ENCODE measurements at places on chromosomes 2 and 18.

DNA sequence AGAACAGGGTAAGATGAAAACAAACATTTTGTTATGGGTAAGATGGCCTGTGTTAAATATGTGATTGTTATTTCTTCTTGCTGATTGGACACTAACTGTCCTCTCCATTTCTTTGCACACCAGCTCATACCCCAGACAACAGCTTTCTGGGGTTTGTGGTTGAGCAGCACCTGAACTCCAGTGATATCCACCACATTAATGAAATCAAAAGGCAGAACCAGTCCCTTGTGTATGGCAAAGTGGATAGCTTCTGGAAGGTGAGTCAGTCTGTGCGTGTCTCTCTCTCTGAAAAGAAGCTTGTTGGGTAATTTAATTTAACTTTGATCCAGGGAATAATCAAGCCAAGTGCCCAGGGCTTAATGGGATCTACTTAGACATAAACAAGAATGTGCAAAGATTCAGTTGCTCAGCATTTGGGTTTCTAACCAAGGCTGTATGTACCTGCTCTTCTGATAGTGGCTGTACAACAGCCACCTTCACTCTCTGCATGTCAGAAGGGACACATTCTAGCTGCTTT, 108.3 kb downstream of the MGAT5 start:
- DNase-seq: no peak

GRCh38 chr18:45525301-45525700, 90.0 kb upstream of the SLC14A2 start:
- no peak for DNase-seq

DNA sequence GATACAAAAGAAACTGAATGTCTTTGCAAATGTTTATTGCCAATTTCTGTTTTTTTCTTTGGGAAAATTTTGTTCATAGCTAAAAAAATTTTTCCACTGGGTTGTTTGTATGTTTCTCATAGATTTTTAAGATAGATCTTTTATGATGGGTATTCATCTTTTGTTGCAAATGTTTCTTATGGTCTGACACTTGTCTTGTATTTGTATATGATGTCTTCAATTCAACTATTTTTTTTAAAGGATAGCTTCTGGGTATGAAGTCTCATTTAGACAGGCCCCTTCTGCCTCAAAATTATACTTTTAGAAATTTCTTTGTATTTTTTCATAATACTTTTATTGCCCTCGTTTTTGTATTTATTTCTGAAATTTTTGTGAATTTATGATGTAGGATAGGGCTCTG, 73.8 kb downstream of the KCTD1 start:
- DNase-seq: no peak

- DNase-seq: no peak
Measured at GRCh38 chr2:126719833-126720351, 63.9 kb downstream of the GYPC start.

GRCh38 chr2:28956415-28956826, 24.7 kb upstream of the TOGARAM2 start:
- no peak for DNase-seq

GRCh38 chr2:175478096-175478768, 296.7 kb upstream of the ATP5MC3 start:
- DNase-seq: no peak

DNA sequence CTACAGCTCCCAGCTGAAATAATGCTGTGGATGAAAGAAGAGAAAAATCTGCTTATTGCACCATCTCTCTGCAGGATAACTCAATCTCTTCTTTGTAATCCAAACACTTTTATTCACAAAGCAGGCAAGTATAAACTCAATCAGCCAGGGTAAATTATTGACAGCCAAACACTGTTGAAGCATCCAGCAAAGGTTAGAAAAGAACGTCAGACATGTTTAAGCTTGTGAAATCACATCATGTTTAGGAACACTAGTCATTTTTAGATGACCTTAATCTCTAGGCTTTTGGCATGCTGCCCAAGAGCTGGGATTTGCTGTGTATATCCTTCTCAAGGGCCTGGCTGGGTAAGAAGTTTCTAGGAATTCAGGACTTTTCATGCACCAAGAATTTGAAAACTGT, 1148.1 kb upstream of the FANCL start:
- DNase-seq: no peak

GRCh38 chr2:33135645-33136044, 188.9 kb downstream of the LTBP1 start:
- no peak for DNase-seq

- no peak for DNase-seq
Measured at GRCh38 chr2:3641181-3641580, 16.8 kb upstream of the ALLC start.

GRCh38 chr2:134927195-134927594, 8.6 kb downstream of the CCNT2 start:
- DNase-seq: no peak

DNA sequence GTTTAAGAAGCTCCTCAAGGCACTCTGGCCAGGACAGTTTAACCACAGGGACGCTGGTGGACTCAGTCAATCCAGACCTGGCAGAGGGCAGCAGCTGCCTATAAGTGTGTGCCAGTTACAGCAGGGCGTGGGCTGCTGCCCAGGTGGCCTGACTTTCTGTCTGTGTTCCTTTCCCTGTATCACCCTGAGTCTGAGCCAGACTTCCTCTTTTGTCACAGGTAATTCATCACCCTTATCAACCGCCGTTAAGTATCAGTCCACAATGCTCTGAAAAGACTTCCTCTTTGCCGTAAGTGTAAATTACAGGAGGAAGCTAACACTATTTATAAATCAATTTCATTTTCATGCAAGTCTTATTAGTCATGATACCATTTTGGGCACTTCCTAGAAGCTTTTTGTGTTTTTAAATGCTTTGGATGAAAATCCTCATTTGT, 7.0 kb downstream of the LPIN1 start:
- DNase-seq: no peak

DNA sequence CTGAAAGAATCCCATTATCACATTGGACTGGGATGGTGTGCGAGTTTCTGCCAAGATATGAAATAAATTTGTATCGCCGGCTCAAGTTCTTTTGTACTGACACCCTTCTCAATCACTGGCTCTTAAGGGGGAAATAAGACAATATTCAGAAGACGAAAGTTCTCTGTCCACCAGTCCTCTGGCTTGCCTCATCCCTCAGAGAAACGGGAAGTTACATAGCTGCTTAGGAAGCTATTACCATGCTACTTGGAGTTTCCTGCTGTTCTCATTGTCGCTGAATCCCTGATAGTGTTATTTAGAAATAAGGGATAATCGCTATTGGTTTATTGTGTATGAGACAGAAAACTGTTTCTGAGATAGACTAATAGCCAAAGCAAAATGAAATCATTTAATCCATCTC, 205.0 kb upstream of the ZNF521 start:
- no peak for DNase-seq

- no peak for DNase-seq
Measured at GRCh38 chr2:50955081-50955480, 76.9 kb downstream of the NRXN1 start.

- no peak for DNase-seq
Measured at GRCh38 chr2:239439754-239440315, 39.0 kb upstream of the HDAC4 start.

DNA sequence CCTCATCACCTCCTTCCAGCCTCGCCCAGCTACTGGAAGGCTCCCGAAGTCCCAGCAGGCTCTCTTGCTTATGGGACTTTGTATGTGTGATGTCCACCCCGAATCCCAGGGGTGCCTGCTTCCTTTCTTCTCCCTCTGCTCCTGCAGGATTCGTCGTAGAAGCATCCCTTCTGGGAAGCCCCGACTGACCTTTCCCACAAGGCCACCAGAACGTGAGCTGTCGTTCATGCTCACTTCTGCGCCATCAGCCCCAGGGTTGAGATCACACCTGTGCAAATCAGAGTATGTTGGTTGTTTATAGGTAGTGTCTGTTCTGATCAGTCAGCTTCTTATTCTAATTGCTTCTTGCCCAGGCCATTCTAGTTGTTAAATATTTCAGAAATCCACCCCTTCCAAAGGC, 101.8 kb downstream of the HS1BP3 start:
- no peak for DNase-seq

DNA sequence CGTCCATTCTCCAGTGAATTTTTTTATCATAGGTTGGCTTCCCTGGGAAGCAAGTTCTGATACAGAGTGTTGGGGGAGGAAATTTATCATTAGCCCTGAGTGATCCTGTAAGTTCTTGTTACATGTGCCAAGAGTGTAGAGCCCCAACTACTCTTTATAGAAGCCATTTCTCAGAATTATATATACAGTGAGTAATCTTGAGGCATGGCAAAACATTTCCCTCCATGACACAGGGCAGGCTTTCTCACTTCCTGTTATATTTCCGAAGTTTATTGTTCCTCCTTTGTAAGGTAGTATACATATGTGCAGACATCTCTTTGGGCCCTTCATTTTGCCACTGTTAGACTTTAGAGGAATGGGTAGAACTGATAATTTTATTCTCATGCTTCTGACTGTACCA, 484.7 kb upstream of the NRXN1 start:
- DNase-seq: no peak

DNA sequence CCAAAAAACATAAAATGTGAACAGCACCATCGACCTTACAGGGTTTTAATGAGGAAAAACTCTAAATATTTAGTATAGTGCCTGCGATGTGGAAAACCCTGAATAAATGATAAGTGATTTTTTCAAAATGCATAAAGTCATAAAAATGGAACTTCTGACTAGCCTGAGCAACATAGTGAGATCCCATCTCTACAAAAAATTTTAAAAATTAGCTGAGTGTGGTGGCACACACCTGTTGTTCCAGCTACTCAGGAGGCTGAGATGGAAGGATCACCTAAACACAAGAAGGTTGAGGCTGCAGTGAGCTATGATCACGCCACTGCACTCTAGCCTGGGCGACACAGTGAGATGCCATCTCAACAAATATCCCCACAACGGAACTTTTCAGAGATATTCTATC, 4.2 kb downstream of the GGCX start:
- DNase-seq: no peak

GRCh38 chr2:241315879-241316631, at the start of gene SEPTIN2:
Gene SEPTIN2 (plus strand): TSS chr2:241315925. CDS start chr2:241324233, 8,308 bp downstream.
- DNase-seq: no peak

DNA sequence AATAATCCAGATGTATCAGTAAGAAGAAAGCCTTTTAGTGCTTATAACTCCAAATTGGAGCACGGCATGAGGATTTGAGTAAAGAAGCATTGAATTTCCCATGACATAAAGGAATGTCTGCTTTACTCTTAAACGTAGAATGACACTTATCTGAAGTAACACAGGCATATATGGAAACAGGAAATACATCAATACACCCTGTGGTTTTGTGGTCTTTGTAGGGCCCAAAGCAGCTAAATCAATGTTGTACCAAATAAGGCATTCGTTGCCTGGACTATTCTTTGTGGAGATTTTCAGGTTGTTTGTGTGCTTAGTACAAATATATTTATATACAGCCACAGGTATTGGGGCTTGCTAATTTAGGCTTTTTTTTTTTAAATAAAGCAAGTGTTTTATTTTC, 660.5 kb downstream of the LRRTM4 start:
- no peak for DNase-seq

GRCh38 chr18:9796935-9797549, 88.7 kb upstream of the TXNDC2 start:
- peak; percentile 66 for DNase-seq

All from right hindlimb (tissue), 1 donor.